ENCODE measurements at places on chromosomes 16 and 17.

GRCh38 chr16:58042886-58043515, 17.4 kb downstream of the MMP15 start:
- ATAC-seq, result no peak

DNA sequence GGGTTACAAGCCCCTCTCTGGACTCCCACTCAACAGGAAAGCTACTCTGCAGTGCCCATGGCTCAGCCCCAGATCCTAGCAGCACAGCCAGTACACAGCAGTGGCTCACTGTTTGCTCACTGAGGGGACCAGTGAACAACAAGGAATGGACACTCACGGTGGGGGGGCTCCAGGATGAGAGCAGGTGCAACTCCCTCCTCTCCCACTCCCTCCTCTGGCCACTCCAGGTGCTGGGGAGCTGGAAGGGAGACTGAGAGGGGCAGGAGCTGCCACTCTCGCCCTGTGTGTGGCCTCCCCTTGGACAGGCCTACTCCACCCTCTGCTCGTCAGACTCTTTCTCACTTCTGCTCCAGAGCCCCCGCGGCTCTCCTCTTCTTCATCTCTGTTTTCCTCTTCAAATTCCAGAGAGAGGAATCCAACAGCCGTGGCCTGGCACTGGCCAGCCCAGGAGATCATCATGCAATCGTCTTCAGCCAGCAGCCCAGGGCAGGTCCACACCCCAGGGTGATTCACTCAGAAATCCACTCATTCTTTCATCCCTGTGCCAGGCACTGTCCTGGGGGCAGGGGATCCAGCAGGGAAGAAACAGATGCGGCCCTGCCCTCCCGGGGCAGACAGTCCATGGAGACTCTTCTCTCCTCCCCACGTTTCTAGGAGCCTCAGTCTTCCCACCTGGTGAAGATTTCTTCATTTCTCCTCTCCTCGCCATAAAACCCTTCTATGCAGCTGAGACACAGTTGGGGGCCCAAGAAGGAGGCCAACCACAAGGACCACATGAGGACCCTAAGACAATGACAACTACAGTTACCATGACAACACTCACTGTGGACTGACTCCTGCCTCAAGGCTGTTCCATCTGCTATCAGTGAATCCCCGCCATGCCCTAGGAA, 30.7 kb downstream of the CFAP20 start:
- ATAC-seq, result no peak

- ATAC-seq, result no peak
These were observed 65.3 kb downstream of the MEAK7 start for GRCh38 chr16:84438971-84439696.

GRCh38 chr16:3541527-3542155, 35.6 kb downstream of the NLRC3 start:
- no peak for ATAC-seq

GRCh38 chr17:72008236-72008876, 112.5 kb upstream of the SOX9 start:
- no peak for ATAC-seq

- ATAC-seq, result no peak
These were observed 4.2 kb downstream of the LYRM9 start for GRCh38 chr17:27888945-27889344.

- ATAC-seq, result no peak
These were observed 10.5 kb upstream of the MMP2 start for GRCh38 chr16:55468352-55468990.

- no peak for ATAC-seq
These were observed 16.6 kb upstream of the CRISPLD2 start for GRCh38 chr16:84803146-84803545.

DNA sequence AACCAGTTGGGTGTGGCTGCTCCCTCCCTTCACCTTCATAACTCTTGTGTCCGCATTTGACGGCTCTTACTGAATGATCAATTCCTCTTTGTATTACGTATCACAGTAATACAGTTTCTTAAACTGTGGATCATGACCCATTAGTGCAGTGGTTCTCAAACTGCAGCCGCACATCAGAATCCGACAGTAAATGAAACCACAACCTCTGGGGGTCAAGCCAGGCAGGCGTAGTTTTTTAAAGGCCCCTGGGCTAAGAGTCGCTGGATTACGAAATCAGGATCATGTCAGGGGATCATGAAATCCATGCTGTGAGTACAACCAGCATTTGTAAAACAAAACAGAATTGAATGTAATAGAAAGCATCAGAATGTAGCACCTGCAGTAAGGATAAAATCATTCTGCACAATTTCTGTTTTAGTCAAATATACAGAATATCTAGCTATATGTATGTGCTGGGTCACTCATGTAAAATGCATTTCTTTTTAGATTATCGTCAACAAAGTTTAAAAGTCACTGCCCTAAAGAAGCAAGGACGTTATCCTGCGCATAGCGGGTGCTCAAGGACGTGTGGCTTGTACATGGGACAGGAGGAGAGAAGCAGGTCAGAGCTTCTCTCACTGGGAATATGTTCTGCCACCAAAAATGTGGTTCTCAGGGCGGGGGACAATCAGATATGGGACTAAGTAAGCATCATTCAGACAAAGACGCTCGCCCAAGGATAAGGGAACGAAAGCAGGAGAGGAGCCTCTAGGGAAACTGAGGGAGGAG, 113.1 kb downstream of the ZFHX3 start:
- no peak for ATAC-seq

DNA sequence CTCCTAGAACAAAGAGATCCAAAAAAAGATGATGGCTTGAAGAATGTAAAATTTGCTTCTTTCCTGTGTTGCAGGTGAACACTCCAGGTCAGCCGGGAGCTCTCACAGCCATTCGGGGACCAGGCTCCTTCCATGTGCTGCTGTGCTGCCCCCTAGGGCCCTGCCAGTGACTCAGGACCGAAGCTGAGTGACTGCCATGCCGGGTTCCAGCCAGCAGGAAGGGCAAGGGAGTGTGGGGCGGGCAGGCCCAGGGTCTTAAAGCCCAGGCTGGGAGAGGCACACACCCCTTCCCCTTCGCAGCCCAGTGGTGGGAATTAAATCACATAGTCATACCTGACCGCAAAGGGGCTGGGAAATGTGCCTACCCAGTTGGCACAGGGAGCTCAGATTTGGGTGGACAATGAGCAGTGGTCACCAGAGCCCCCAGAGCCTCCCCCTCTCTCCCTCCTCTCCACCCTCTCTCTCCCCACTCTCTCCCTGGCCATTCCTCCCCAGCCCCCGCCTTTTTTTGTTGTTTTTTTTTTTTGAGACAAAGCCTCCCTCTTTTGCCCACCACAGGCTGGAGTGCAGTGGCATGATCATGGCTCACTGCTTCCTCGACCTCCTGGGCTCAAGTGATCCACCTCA, 11.5 kb downstream of the EPOP start:
- peak; percentile 47 for ATAC-seq

GRCh38 chr16:5589812-5590373, 492.3 kb upstream of the EEF2KMT start:
- ATAC-seq, result no peak

GRCh38 chr16:8683640-8684039, 9.2 kb downstream of the ABAT start:
- no peak for ATAC-seq

- ATAC-seq, result no peak
These were observed 8.1 kb downstream of the LDAF1 start for GRCh38 chr16:21166561-21166961.

DNA sequence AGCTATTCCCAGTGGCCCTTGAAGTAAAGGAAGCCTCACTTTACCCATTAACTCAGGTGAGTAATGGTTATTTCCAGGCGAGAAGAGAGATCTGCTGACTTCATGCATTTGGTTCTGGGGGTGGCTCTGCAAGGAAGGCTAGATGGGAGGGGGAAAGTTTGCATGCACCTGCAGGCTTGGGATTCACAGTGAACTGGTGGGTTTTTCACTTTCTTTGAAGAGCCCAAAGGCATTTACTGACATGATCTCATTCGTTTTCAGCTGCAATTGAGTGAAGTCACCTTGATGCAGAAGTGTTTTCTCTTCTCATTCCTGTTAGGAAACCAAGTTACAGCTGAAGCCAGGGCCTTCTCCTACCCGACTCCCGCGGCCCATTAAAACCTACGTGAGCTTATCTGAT, 131.0 kb upstream of the N4BP1 start:
- ATAC-seq, result no peak

DNA sequence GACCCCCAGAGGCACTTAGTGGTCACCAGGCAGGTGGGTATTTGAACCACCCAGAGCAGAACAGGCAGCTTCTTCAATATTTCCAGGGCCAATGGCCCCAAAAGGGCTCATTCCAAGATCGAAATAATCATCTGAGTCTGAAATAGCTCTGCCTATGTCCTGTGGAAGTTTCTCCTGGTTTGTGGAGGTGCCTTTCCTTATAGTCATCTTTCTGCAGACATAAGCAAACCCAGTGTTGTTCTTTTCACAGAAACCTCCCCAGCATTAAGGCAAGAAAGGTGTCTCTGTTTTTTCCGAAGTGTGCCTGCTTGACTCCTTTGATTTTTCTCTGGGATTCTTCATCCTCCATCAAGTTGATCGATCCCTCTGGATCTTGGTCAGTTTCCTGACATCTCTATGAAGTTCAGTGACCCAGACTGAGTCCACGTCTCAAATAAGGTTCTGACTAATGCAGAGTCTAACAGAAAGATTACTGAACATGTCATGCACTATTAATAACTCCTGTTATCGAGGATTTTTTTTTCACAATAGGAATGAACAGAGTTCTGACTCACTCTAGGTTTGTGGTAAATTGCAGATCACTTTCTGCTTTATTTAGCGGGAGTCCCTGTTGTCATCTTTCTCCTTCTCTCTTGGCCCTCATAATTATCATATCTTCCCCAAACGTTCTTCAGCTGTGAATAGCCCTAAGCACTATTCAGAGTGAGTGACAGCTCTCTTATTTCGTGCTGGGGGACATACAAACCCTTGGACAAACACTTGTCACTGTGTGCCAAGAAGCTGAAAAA, 1.5 kb downstream of the LRRC3C start:
- ATAC-seq, result peak; percentile 62

DNA sequence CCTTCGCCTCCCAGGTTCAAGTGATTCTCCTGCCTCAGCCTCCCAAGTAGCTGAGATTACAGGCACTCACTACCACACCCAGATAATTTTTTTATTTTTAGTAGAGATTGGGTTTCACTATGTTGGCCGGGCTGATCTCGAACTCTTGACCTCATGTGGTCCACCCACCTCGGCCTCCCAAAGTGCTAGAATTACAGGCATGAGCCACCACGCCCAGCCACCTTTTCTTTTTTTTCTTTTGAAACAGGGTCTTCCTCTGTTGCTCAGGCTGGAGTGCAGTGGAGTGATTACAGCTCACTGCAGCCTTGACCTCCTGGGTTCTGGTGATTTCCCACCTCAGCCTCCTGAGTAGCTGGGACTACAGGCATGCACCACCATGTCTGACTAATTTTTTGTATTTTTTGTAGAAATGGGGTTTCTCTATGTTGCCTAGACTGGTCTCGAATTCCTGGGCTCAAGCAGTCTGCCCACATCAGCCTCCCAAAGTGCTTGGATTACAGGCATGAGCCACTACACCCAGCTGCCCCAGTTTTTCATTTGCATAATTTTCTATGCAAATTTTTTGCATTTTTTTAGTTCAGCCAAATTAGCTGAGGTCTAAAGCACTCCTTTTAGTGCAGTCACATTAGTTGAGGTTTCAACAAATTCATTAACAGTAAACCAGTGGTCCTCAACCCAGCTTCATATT, 11.3 kb downstream of the WWP2 start:
- ATAC-seq, result no peak

DNA sequence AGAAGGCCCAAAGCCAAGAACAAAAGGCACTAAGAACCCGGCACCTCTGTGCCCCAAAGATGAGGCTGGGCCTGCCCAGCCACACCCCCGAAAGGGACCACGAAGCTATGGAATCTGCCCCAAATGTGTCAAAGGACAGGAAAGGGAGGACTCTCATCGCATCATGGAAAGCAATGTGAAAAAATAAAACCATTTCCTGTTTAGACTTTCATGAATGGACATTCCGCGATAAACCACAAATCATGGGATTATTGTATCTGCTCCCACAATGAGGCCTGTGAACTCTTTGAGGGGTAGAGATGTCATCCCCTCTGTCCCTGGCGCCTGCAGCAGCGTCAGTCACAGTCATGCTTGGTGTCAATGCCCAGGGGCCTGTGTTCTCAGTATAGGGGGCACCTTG, 135.0 kb downstream of the COPRS start:
- no peak for ATAC-seq

DNA sequence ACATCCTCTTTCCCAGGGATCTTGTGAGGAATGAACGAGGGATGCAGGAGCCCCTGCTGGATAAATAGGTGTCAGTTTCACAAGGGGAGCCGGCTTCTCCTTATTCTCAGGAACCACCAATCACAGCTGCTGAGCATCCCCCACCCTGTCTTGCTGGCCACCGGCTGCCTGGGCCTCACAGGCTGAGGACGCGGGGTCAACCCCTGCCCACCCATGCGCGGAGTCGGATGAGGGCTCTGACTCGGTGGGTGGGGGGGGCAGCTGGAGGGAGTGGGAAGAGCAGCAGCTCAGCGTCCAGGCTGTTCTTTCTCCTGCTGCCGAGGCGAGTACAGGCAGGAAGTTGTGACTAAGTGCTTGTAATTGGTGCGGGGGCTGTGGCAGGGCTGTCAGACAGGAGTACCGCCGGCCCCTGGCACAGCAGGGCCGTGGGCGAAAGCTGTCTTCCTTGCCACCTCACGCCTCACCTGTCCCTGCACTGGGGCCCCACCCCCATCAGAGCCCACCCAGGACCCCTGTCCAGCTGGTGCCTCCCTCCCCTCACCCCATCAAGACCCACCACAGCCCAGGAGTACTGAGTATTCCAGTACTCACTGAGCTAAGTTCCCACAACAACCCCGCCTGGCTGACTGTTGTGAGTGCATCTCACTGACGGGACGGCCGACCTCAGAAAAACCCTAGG, 11.0 kb upstream of the DPEP1 start:
- peak; percentile 92 for ATAC-seq

GRCh38 chr17:75267153-75267410, 3.9 kb downstream of the MIF4GD start:
- no peak for ATAC-seq

DNA sequence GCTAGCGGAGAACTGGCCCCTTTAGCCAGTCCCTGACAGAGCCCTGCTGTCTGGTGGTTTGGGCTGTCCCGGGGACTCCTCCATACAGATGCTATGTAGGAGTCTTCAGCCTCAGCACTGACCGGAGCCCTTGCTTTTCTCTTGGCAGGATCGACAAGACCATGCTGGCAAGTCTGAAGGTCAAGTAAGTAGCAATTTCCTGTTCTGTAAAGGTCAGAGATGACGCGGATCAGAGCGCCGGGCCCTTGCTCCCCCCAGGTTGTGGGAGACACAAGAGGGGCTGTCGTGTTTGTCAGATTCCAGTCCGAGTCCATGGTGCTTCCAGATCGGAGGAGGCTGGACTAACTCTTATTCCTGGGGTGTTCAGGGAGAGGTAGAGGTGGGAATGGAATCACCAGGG, 4.1 kb downstream of the RAP1GAP2 start:
- no peak for ATAC-seq

- ATAC-seq, result no peak
These were observed 28.6 kb upstream of the TNS4 start for GRCh38 chr17:40529991-40530390.

All from activated CD4-positive, CD25-positive, alpha-beta regulatory T cell treated with anti-CD3 and anti-CD28 coated beads, Interleukin-2, amount 50 U/mL, for 24 hours (primary cell).